ENCODE measurements at places on chromosomes 2 and 18.
A peak's percentile ranks its signal among the peaks of the same experiment; 100 is the strongest.

GRCh38 chr18:78605255-78605654, 374.4 kb upstream of the SALL3 start:
- DNase-seq = no peak

- DNase-seq = peak; percentile 3
These were observed 403.2 kb downstream of the DSC3 start for GRCh38 chr18:30639361-30639760.

- no peak for DNase-seq
These were observed 9.9 kb downstream of the TLK1 start for GRCh38 chr2:171150694-171151285.

DNA sequence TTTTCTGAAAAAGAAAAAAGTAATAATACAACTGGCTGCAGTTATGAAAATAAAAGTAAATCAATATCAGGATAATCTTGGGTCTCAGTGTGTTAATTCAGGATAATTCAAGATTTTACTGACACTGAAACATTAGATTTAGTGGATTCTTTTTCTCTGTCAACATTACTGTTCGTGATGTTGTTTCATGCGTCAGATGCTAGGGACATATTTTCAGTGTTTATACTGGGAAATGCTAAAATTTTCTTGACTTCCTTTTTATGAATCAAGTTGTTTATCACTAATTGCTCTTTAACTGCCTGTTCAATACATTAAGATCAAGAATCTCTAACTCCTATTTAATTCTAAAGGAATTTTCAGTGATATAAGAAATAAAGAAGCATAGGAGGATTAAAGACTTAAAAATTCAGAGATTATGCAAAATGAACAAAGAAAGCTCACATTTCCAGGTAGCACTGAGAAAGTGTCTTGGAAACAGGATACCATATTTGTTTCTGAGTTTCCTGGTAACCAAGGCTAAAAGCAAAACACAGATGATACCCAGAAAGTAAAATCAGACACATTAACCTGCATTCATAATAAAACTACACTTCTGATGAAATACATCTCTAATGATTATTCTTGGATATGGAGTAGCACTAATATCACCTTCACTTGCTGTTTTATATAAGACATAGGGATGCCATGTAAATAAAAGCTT, 174.0 kb downstream of the ARL4C start:
- DNase-seq = no peak

GRCh38 chr2:56582570-56582969, 398.8 kb downstream of the CCDC85A start:
- DNase-seq = peak; percentile 77

GRCh38 chr2:133605011-133605765, 36.9 kb upstream of the NCKAP5 start:
- no peak for DNase-seq

GRCh38 chr2:171319164-171319810, 114.5 kb downstream of the METTL8 start:
- no peak for DNase-seq

DNA sequence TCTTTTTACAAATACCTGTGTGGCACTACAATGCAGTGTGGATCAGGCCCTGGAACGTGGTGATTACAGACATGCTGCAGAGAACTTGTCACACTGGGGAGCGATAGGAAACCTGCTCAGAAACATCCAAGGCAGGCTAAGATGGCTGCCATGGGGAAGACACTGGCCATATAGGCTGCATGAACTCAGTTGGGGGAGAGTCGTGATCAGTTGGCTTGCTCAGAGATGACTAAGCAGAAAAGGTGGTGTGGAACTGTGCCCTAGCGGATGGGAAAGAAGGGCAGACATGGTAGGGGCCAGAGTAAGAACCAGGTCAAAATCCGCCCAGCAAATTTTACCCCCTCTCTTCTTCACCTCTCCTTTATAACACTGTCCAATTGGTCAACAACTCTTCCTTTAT, 307.8 kb downstream of the LRRTM1 start:
- no peak for DNase-seq

GRCh38 chr2:102000813-102001766, 9.3 kb downstream of the IL1R2 start:
- no peak for DNase-seq

- DNase-seq = no peak
These were observed 89.0 kb downstream of the TMEM247 start for GRCh38 chr2:46568212-46569009.

GRCh38 chr2:106839849-106840595, 45.9 kb downstream of the ST6GAL2 start:
- no peak for DNase-seq

DNA sequence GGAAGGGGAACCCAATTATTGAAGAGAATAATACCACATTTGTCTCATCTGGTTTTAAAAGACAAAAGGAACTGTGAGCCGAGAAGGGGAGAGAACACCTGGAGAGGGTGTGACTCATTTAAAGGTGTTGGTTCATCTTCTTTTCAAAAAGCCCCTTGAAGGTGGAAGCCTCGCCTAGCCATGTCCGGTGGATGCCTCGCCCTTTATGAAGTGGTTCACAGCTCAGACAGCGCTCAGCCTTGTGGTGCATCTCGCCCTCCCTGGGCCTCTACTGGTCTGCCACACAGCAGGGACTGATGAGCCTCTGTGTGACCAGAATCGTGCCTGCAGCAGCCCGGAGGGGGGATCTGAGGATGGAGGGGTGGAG, 290.0 kb upstream of the CXCR4 start:
- no peak for DNase-seq

- peak; percentile 39 for DNase-seq
These were observed 226.3 kb downstream of the NBAS start for GRCh38 chr2:15334644-15335326.

GRCh38 chr18:7436166-7436565, 130.9 kb upstream of the PTPRM start:
- DNase-seq = no peak
